Epithelial cell of alveolus of lung (primary cell): ENCODE measurements at places on chromosomes 7 and 10. TPM values are rescaled to one million over a fixed set of nuclear protein-coding genes. Genes with fewer than 3 reads are reported as not detected.

The NRG3 gene
- total RNA-seq, result 0.52 TPM in 1 of 2 replicates, not detected in the other

The GDF2 gene
- not detected in 2 replicates for total RNA-seq

The SLC26A5 gene
- total RNA-seq, result not detected in 2 replicates

The AGR3 gene
- total RNA-seq, result not detected in 2 replicates

The FANK1 gene
- total RNA-seq, result 1.3 and 3.0 TPM in 2 replicates

The ENTPD1 gene
- total RNA-seq, result 0.52 and 5.2 TPM in 2 replicates

The ESYT2 gene
- 31.6 and 54.8 TPM in 2 replicates for total RNA-seq

The AKR1C1 gene
- total RNA-seq, result 12.9 and 72.8 TPM in 2 replicates

The PIK3AP1 gene
- total RNA-seq, result 0.78 TPM in 1 of 2 replicates, not detected in the other

The ZNF316 gene
- total RNA-seq, result 11.1 and 12.0 TPM in 2 replicates

The TFEC gene
- 0.13 TPM in 1 of 2 replicates, not detected in the other for total RNA-seq

The CHAT gene
- total RNA-seq, result not detected in 2 replicates

The DNA2 gene
- 6.5 and 7.5 TPM in 2 replicates for total RNA-seq

The GIMAP7 gene
- total RNA-seq, result 0.13 TPM in 1 of 2 replicates, not detected in the other

The GJC3 gene
- total RNA-seq, result not detected in 2 replicates

The KCNIP2 gene
- total RNA-seq, result 0.13 and 3.6 TPM in 2 replicates

The HOXA11 gene
- total RNA-seq, result not detected in 2 replicates

The AOAH gene
- total RNA-seq, result not detected in 2 replicates

The ZNF727 gene
- total RNA-seq, result not detected in 2 replicates

The FBXL13 gene
- total RNA-seq, result 0.16 and 0.39 TPM in 2 replicates

The PALS2 gene
- 7.9 and 13.5 TPM in 2 replicates for total RNA-seq

The TSPAN15 gene
- total RNA-seq, result 1.6 and 4.4 TPM in 2 replicates

The LBX1 gene
- total RNA-seq, result not detected in 2 replicates

The APBB1IP gene
- under 0.01 TPM in 1 of 2 replicates, not detected in the other for total RNA-seq

The C10orf105 gene
- not detected in 2 replicates for total RNA-seq

The NCF1 gene
- not detected in 2 replicates for total RNA-seq

The MAD1L1 gene
- total RNA-seq, result 24.4 and 35.4 TPM in 2 replicates

The TFR2 gene
- 0.64 and 1.6 TPM in 2 replicates for total RNA-seq

The PRLHR gene
- total RNA-seq, result not detected in 2 replicates

The WNT16 gene
- 0.32 TPM in 1 of 2 replicates, not detected in the other for total RNA-seq

The TRA2A gene
- 14.2 and 88.5 TPM in 2 replicates for total RNA-seq
